Colonic mucosa (tissue), 4 donors: ENCODE measurements at places on chromosomes 6 and 20. TPM values are rescaled to one million over a fixed set of nuclear protein-coding genes. Genes with fewer than 3 reads are reported as not detected.

- peak; percentile 10 for DNase-seq
- no peaks in the 10 kb centered on the region for H3K27me3 ChIP-seq
- H3K27ac ChIP-seq = no peak overlapping the region
- H3K4me3 ChIP-seq = no peak overlapping the region
Measured at GRCh38 chr6:167285077-167285770, 5.9 kb upstream of the UNC93A start.

- no peaks in the 10 kb centered on the region for H3K36me3 ChIP-seq
- H3K27me3 ChIP-seq = no peaks in the 10 kb centered on the region
- peaks cover 8% of the 10 kb centered on the region for H3K4me1 ChIP-seq
- no peak overlapping the region for H3K4me3 ChIP-seq
- DNase-seq = peak; percentile 43
Measured at GRCh38 chr6:160013987-160014868, 45.3 kb downstream of the IGF2R start.

DNA sequence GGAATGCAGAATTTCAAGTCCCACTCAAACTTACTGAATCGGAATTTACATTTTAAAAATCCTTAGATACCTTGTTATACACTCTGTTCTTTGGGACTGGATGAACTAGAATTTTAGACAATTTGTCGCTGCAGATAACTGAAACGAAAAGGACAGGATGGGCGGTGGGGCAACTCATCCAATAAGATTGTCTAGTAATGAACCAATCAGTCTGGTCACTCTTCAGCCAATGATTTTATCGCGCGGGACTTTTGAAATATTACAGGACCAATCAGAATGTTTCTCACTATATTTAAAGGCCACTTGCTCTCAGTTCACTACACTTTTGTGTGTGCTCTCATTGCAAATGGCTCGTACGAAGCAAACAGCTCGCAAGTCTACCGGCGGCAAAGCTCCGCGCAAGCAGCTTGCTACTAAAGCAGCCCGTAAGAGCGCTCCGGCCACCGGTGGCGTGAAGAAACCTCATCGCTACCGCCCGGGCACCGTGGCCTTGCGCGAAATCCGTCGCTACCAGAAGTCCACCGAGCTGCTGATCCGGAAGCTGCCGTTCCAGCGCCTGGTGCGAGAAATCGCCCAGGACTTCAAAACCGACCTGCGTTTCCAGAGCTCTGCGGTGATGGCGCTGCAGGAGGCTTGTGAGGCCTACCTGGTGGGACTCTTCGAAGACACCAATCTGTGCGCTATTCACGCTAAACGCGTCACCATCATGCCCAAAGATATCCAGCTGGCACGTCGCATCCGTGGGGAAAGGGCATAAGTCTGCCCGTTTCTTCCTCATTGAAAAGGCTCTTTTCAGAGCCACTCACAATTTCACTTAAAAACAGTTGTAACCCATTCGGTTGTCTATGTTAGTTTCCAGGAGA, 41.9 kb upstream of the HFE start:
- no peaks in the 10 kb centered on the region for H3K4me1 ChIP-seq
- no peaks in the 10 kb centered on the region for H3K36me3 ChIP-seq
- peak overlapping the region; percentile 43 for H3K4me3 ChIP-seq
- DNase-seq = peak; percentile 93
- peak overlapping the region; percentile 90 for H3K27ac ChIP-seq

DNA sequence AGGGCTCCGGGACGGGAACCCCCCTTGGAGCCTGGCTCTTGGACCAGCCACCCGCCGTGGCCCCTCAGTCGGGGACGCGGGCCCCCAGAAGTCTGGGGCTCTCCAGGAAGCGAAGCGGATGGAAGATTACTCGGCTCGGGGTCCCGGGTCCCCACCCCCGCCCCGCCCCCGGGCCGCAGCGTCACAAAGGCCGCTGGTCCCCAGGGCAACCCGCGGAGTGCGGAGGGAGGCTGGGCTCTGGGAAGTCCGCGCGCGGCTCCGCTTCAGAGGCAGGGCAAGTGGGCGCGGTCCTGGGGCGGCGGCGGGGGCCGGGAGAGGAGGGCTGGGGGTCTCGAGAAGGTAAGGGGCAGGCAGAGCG, at the start of gene FNDC11:
TSS of gene FNDC11 (plus strand) at position 227 of the 358 bp plus-strand sequence. CDS start 1,505 bp downstream, outside the sequence.
- H3K4me1 ChIP-seq = no peaks in the 10 kb centered on the region
- H3K36me3 ChIP-seq = no peaks in the 10 kb centered on the region
- H3K27ac ChIP-seq = no peak within 1 kb of the TSS
- H3K27me3 ChIP-seq = peaks cover under 1% of the 10 kb centered on the region

- H3K27ac ChIP-seq = no peak overlapping the region
- no peaks in the 10 kb centered on the region for H3K27me3 ChIP-seq
- no peak overlapping the region for H3K4me3 ChIP-seq
- no peaks in the 10 kb centered on the region for H3K4me1 ChIP-seq
- no peak for DNase-seq
Measured at GRCh38 chr6:145292066-145292465, 443.3 kb downstream of the EPM2A start.

DNA sequence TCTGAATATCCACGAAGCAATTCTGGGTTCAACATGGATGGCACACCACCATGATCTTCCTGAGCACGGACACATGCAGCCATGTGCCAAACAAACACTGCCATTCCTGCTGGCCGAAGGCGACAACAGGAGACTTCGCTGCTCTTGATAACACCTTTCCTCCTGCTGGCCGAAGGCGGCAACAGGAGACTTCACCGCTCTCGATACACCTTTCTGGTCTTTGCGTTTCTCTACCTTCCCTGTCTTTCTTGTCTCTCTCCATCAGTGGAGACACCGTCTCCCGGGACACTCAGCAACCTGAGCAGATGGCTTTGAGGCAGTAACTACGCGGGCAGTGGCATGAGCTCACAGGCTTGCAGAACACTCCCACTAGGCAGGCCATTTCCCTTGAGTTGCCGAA, 54.9 kb upstream of the MPC1 start:
- no peak for DNase-seq
- no peaks in the 10 kb centered on the region for H3K36me3 ChIP-seq
- H3K27me3 ChIP-seq = no peaks in the 10 kb centered on the region
- H3K27ac ChIP-seq = no peak overlapping the region
- no peaks in the 10 kb centered on the region for H3K4me1 ChIP-seq

- H3K27me3 ChIP-seq = no peaks in the 10 kb centered on the region
- no peaks in the 10 kb centered on the region for H3K36me3 ChIP-seq
- DNase-seq = no peak
Measured at GRCh38 chr6:161543684-161544309, 269.9 kb upstream of the AGPAT4 start.

GRCh38 chr20:59435518-59435917, 135.1 kb downstream of the EDN3 start:
- no peaks in the 10 kb centered on the region for H3K36me3 ChIP-seq
- H3K4me1 ChIP-seq = no peaks in the 10 kb centered on the region
- H3K27ac ChIP-seq = no peak overlapping the region
- H3K4me3 ChIP-seq = no peak overlapping the region
- no peak for DNase-seq

DNA sequence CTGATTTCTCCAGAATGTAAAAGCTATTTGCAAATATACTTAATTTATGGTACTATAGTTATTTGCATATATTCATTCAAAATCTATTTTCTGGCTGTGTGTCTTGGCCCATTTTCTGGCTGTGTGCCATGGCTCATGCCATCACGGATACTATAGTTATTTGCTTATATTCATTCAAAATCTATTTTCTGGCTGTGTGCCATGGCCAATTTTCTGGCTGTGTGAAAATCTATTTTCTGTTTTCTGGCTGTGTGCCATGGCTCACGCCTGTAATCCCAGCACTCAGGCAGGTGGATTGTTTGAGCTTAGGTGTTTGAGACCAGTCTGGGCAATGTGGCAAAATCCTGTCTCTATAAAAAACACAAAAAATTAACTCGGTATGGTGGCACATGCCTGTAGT, 28.9 kb upstream of the RIPK1 start:
- no peaks in the 10 kb centered on the region for H3K27me3 ChIP-seq
- H3K36me3 ChIP-seq = no peaks in the 10 kb centered on the region
- no peak overlapping the region for H3K4me3 ChIP-seq

DNA sequence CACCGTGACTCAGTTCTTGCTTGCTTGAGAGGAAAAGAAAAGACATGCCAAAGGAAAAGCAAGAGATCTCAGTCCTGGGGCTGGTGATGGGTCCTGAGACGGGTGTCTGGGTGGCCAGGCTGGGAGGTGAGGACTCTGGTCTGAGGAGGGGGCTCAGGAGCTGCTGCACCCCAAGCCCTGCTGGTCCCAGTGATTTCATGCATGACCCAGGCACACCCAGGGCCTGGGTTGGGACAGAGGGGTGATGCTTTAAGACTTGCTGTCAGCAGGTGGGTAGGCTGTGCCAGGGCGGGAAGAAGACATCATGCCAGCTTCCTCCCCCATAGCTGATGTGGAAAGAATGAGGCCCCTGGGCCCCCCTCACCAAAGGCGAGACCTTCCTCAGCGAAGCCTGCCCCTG, 65.1 kb upstream of the PMEPA1 start:
- no peak for DNase-seq
- no peaks in the 10 kb centered on the region for H3K36me3 ChIP-seq
- no peak overlapping the region for H3K27ac ChIP-seq
- no peaks in the 10 kb centered on the region for H3K27me3 ChIP-seq

- no peaks in the 10 kb centered on the region for H3K4me1 ChIP-seq
- H3K27me3 ChIP-seq = no peaks in the 10 kb centered on the region
- no peak overlapping the region for H3K27ac ChIP-seq
- no peak for DNase-seq
Measured at GRCh38 chr20:46997187-46997586, 102.5 kb downstream of the EYA2 start.

DNA sequence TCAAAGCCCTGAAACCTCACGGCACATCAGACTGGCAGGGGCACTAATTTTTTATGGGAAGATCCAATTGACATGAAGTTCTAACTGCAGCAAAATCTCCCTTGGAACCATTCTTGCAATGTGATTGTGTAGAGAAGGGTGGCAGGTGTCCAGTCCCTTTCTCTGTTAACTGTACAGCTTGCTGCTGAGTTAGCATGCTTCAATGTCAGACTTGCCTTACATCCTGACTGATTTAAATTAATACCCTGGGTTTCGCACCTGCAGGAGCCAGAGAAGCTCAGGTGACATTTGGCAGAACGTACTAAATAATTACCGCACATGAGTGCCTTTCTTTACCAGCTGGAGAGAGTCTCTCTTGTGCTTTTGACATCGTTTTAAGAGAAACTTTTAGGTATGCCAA, 123.0 kb downstream of the DOK5 start:
- no peak overlapping the region for H3K4me3 ChIP-seq
- DNase-seq = no peak
- H3K27me3 ChIP-seq = no peaks in the 10 kb centered on the region
- no peaks in the 10 kb centered on the region for H3K36me3 ChIP-seq

GRCh38 chr6:3353213-3353903, 94.6 kb downstream of the PSMG4 start:
- no peak overlapping the region for H3K27ac ChIP-seq
- no peaks in the 10 kb centered on the region for H3K36me3 ChIP-seq
- peaks cover 10% of the 10 kb centered on the region for H3K4me1 ChIP-seq
- no peak for DNase-seq
- H3K4me3 ChIP-seq = no peak overlapping the region

- no peaks in the 10 kb centered on the region for H3K4me1 ChIP-seq
- DNase-seq = no peak
Measured at GRCh38 chr6:1552296-1552761, 57.4 kb upstream of the FOXC1 start.

DNA sequence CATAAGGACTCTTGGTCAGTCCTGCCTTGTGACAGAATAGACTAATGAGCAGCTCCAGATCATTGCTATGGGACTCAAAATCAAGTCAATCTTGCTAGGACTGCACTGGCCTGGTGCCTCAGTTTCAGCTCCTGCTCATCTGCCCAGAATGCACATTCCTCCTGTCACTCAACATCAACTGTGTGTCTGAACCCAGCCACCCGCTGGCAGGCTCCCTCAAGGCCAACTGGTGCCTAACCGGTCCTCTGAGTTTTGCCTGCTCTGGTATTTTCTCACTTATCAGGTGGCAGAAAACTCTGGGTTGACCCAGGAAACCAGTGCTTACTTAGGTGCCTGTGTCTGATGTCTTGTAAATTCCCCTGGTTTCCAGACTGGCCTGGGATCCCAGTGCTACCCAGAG, 297.7 kb downstream of the DHX35 start:
- H3K27me3 ChIP-seq = no peaks in the 10 kb centered on the region
- H3K36me3 ChIP-seq = no peaks in the 10 kb centered on the region
- no peak overlapping the region for H3K27ac ChIP-seq

- H3K27ac ChIP-seq = no peak overlapping the region
- no peaks in the 10 kb centered on the region for H3K4me1 ChIP-seq
- H3K27me3 ChIP-seq = no peaks in the 10 kb centered on the region
Measured at GRCh38 chr6:127841811-127842210, 59.0 kb downstream of the THEMIS start.

- no peak overlapping the region for H3K27ac ChIP-seq
- H3K27me3 ChIP-seq = no peaks in the 10 kb centered on the region
- H3K36me3 ChIP-seq = no peaks in the 10 kb centered on the region
- H3K4me1 ChIP-seq = no peaks in the 10 kb centered on the region
- no peak for DNase-seq
Measured at GRCh38 chr6:12610862-12611261, 105.7 kb upstream of the PHACTR1 start.

ECT2L gene
- total RNA-seq = not detected

ZNF165 gene
- total RNA-seq = 5.3 TPM

ADGRB3 gene
- 0.42 TPM for total RNA-seq

NHSL1 gene
- 82.8 TPM for total RNA-seq

GRM4 gene
- total RNA-seq = 0.07 TPM

UBE2C gene
- total RNA-seq = 23.7 TPM

SAMD3 gene
- 5.1 TPM for total RNA-seq

DEFB113 gene
- not detected for total RNA-seq
